RPMI7951 (cell line): ENCODE measurements at places on chromosomes 7 and 10. TPM values are rescaled to one million over a fixed set of nuclear protein-coding genes. Genes with fewer than 3 reads are reported as not detected.

NUDT1 gene
- total RNA-seq: 131 and 171 TPM in 2 replicates

GRM3 gene
- not detected in 2 replicates for total RNA-seq

COPG2 gene
- 38.9 and 39.3 TPM in 2 replicates for total RNA-seq

ZCWPW1 gene
- total RNA-seq: 0.20 and 3.7 TPM in 2 replicates

ARPC1A gene
- 251 and 266 TPM in 2 replicates for total RNA-seq

DNAJC9 gene
- total RNA-seq: 57.0 and 58.4 TPM in 2 replicates

CALY gene
- total RNA-seq: not detected in 2 replicates

- no peak for DNase-seq
Observed at GRCh38 chr10:55374060-55374459, 573.0 kb upstream of the PCDH15 start.

DNA sequence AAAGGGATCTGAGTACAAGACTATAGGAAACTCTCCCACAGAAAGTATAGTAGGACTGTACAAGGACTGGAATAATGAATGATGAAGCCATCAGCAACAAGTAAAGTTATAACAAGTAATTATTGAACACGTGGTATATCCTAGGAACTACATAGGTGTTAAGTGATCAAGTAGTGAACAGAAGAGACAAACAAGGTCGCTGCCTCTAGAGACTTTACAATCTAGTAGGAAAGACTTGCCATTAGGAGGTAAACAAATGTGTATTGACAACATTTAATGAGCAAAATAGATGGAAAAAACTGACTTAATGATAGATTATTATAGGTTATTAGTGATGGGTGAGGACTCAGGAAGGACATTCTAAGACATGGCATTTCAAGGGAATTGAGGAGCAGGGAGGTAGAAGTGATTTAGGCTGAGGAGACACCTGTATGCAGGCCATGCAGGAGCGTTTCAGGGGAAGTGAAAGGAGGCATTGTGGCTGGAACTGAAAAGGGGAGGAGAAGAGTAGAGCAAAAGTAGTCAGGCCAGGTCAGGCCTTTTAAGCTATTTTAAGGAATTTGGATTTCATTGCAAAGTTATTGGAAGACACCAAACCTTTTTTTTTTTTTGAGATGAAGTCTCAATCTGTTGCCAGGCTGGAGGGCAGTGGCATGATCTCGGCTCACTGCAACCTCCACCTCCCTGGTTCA is 8.5 kb upstream of the GLCCI1 start:
- no peak for DNase-seq

DNA sequence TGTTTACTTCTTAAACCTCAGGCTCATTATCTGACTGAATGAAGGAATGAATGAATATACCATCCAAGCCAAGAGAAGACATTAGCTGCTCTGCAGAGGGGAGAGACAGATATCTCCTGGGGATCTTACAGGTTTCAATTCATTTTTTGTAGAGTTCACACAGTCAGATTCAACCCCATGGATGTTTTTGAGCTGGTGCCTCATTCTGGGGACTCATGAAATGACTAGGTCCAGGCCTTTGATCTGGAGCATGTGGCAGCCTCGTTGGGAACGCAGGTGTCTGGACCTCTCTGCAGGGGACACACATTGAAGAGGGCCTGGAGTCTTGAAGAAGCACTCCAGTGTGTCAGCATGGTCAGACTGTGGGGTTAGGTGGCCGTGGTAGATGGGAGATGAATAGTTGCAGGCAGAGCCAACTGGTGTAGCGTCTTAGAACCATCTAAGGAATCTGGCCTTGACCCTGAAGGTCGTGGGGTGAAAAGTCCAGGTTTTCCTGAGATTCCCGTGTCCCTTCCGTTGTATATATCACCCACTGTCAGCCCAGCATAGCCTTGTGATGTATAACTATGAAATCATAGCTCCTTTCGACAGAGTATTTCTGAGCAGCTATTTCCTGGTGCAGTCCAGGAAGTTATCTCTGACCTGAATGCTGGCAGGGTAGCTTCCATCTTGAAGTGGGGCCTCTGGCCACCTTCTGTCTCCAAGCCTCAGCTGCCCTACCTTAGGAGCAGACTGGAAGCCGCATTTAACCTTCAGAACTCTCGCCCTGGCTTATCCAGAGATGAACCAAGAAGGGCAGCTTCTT is 22.3 kb downstream of the BTBD16 start:
- DNase-seq: no peak

DNA sequence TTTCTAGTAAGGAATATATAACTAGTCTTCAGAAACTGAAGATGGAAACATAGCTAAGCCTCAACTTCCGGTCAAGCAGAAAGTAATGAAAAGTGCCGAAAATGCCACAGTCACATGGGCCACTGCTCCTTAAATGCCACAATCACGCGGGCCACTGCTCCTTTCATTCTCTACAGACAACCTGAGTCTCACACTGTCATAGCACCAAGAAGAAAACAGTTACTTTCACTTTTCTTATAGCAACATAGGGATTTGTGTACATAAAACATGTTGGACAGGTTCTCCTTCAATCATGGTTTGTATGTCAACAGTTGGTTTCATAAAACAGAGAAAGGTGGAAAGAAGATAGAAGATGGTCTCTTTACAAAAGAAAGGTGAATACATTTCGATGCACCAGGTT is 48.6 kb upstream of the NOBOX start:
- no peak for DNase-seq

- DNase-seq: peak; percentile 26
Observed at GRCh38 chr10:88477343-88478085, 105.6 kb downstream of the RNLS start.

GRCh38 chr10:59362959-59363381 is 621 bp upstream of the FAM13C start:
- peak; percentile 46 for DNase-seq

DNA sequence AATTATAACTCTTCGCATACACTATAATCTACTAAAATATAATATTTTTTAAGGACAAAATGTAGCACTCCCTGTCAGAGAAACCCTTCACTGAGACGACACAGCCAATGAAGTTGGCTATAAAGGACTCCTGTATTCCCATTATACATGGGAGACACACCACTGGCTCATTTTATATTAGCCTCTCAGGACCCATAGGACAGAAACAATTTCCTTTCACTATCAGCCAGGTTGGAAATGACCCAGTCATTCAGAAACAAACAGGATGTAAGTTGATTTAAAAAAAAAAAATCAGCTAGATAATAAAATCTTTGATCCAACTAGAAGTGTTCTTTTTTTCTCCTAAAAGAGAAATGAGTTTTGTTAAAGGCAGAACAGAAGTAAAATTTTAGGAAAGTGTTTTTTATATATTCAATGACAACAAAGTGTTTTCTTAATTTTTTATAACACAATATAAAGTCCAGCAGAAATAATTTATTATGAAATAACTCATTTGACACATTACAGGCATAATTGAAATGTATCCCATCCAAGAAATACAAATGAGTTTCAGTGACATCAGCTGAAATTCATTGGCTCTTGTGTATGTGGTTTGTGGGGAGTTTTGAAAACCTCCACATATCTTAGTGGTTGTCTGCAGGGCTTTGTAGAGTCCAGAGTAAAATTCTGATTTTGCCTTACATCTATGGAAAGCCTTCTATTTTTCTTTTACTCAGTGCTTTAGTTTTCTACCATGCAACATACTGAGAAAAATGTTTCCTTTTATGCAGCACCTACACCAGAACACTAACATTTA is 64.1 kb downstream of the CTTNBP2 start:
- DNase-seq: no peak

DNA sequence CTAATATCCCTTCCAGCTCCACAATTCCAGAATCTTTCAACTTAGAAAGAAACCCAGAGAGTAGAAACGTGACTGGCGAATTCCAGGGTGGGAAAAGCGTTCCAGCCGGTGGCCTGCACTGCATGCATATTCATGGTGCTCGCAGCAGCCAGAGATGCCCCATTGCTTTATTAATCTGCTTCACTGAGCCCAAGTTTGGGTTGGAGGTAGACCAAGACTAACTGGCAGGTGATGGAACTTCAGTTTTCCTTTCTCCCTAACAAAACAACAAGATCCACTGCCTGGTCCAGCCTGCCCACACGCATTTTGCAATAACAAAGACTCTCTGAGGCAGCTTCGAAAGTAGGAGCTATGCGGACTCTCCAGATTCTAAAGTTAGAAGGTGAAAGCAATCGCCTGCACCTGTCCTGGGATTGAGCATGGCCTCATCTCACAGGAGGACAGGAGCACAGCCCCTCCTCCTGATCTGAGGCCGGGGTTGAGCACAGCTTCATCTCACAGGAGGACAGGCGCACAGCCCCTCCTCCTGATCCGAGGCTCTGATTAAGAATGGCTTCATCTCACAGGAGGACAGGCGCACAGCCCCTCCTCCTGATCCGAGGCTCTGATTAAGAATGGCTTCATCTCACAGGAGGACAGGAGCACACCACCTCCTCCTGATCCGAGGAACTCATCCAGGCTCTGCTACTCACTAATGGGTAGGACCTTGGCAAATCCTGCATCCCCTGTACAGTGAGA is 127.8 kb upstream of the LANCL2 start:
- no peak for DNase-seq

DNA sequence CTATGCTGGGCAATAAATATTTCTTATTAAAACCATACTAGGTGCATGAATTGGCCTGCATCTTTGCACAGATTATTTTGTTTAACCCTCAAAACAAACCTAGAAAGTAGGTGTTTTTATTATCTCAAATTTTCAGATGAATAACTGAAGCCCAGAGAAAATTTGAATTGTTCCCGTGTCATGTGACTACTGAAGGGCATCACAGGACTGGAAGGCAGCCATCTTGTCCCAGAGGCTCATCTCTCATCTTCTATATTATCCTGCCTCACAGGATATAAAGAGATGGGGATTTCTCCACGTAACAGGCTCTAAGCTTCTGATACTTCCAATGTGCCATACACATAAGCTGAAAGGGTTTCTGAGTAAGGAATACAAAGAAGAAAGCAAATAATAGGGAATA is 84.0 kb upstream of the ODAD2 start:
- no peak for DNase-seq

GRCh38 chr7:132666774-132667172 is 90.5 kb upstream of the PLXNA4 start:
- DNase-seq: peak; percentile 33

DNA sequence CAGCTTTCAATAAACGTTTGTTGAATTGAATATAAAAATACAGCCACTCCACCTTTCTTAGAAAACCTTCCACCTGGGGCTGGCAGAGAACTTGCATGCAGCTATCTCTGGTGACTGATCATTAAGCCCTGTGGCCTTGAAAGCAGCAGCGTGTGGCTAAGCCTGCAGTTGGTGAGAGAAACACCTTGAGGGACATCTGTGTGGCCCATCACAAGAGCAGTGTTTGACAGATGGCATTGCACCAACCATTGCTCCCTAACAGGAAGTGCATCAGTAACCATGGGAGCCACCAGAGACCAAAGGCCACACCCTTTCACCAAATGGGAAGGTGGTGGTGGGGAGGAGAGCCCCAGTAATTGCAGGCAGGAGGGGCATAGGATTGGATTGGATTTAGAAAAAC is 22.4 kb downstream of the RHOBTB1 start:
- DNase-seq: no peak

GRCh38 chr10:60714233-60714632 is 64.0 kb upstream of the CDK1 start:
- DNase-seq: no peak

DNA sequence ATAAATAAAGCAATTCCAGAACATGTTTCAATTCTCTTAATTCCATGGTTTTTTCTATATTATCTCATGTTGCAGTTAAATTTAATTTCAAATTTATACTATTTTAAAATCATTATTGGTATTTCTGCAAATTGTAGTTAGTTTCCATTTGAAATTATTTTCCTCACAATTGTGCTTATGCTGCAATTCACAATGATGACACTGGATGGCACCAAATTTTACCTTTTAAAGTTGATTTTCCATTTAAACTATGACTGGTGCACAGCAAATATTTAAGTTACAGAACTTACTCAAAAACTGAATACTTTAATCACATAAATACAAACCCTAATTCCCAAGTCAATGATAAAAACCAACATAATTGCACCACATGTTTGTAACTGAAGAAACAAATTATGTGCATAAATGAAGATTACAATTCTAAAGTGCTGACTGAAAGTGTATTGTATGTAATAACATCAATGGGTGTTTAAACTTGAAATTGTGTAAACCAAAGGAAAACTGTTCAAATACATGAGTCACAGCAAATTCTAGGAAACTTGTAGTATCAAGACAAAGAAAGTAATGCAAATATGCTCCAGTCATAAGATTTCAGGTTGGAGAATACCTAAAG is 75.3 kb upstream of the AASS start:
- peak; percentile 11 for DNase-seq

GRCh38 chr10:112790921-112791320 is 159.1 kb upstream of the TCF7L2 start:
- DNase-seq: no peak
